ENCODE measurements at places on chromosomes 11 and 22.

DNA sequence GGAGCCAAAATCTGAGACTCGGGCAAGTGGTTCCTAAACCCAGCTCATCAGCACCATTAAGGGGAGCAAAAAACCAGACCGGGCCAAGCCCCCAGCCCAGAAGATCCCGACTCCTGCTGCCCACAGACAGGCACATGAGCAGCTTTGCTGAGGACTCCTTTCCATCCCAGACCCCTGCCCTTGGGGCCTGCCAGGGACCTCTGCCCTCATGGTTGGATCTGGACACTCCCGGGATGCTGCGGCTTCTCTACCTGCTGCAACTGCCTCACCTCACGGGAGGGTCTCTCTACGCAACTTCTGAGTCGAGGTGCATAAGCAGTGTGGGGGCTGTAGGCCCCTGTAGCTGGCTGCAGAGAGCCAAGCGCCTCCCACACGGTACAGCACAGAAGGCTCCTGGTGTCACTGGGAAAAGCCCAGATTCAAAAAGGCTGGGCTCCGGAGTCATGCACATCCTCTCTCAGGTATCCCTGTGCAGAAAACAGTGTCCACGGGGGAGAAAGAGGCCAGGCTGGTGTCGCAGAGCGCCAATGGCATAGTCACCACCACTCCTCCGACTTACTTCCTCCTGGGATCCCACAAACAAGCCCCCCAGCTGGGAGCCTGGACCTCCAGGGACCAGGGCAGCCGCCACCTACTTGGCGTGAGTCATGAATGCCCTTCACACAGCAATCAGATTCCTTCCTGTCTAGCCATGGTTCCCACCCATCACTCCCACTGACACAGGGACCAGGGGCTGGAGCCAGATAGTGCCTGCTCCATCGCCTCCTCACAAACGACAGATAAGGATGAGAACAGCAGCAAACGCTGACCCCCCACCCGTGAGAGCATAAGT is 122.1 kb downstream of the BCR start:
- DNase-seq, result no peak

GRCh38 chr11:33475993-33476392 is 218.8 kb downstream of the HIPK3 start:
- no peak for DNase-seq

- DNase-seq, result no peak
These were observed 16.3 kb downstream of the CPSF7 start for GRCh38 chr11:61413496-61413895.

DNA sequence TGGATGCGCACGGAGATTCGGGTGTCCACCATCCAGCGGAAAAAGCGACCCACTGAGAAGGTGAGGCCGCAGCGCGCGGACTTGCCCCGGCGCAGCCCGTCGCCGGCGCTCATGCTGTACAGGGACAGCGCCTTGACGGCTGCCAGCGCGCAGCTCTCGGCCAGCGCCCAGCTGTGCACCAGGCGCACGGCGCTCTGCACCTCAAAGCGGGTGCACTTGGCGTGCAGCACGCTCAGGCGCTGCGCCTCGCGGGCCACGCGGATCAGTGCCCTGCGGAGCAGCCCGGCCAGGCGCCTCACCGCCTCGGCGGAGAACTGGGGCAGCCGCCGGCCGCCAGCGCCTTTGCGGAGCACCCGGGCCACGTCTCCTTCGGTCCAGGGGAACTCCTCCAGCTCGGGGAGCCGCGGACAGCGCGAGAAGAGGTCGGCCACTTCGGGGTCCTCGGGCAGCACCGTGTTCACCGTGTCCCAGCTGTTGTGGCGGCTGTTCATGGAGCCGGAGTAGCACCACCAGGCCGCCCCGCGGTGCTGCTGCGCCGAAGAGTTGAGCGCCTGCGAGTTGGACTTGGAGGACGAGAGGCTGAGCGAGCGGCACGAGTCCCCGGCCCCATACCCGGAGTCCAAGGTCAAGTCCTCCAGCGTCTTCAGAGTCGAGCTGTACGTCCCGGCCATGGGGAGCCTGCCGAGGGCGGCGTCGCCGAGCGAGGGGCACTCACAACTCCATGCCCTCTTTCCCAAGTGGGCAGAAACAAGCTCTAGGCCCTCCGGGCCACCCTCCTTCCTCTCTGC is 703 bp downstream of the ABTB2 start:
- peak; percentile 56 for DNase-seq

- no peak for DNase-seq
These were observed 33.5 kb upstream of the RTL6 start for GRCh38 chr22:44531487-44531886.

DNA sequence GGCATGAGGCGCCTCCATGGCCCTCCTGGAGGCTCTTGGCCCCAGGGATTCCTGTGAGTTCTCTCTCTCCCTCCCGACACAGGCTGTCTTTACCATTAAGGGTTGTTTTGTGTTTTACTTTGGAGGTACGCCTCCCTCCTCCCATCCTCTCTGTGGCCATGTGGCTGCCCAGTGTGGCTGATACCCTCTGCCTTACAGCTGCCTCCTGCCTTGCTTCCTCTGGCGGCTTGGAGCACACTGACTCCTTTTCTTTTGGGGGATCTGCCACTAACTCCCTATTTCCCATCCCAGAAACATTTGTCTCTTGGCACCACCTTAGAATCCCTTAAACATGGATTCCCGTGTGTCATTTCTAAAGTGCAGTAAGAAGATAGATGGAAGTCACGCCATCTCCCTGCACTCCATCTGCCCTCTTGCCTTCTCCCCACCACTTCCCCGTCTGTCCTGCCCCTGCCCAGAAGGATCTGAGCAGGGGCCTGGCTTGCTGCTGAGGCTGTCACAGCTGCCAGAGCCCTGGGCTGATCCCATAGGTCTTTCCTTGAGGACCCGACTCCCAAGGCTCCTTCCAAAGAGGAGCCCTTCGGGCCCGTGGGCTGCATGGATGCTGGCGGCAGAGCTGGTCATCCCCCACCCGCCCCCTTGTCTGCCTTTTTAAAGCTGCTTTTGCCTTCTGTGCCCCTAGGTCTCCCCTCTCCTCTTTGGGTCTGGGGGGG is 15.1 kb upstream of the ACR start:
- no peak for DNase-seq

GRCh38 chr11:2128511-2129307 is 10.5 kb downstream of the IGF2 start:
- no peak for DNase-seq

DNA sequence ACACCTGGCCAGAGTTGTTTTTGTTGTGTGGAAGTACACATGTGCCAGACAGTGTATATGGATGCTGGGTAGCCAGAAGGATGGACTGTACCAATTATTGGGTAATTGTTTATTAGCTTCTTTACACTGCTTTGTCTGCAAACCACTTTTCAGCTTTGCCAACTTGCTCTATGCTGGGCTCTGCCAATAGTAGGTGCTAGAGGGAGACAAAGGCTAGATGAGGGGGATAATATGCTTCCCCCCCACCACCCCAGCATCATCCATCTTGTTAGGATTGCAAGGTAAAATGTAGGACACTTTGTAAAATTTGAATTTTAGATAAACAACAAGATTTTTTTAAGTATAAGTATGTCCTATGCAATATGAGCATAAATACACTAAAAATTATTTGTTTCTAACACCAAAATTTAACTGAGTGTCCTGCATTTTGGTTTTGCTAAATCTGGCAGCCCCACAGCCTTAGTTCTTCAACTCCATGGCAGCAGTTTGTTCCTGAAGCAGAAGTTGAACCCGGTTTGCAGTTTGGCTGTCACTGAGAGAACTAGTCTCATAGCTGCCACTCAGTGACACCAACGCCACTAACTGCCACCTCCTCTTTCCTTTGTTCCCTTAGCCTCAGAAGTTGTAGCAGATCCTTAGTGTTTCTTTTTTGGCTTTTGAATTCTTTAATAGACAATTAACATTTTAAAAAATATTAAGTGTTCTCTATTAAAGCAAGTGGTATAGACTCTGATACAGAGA is 78.8 kb downstream of the CCDC81 start:
- no peak for DNase-seq

DNA sequence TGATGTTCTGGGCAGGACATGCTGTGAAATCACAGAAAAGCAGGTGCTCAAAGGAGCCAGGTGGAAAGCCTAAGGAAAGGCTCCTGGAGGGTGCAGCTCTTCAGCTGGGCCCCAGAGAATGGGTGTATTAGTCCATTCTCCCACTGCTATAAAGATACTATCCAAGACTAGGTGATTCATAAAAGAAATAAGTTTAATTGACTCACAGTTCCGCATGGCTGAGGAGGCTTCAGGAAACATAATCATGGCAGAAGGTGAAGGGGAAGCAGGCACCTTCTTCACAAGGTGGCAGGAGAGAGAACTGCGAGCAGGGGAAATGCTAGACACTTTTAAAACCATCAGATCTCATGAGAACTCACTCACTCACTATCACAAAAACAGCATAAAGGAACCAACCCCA is 43.1 kb upstream of the DEUP1 start:
- no peak for DNase-seq

- no peak for DNase-seq
These were observed 10.8 kb downstream of the SLC35C1 start for GRCh38 chr11:45815747-45816146.

- DNase-seq, result no peak
These were observed 31.3 kb upstream of the GNB1L start for GRCh38 chr22:19885841-19886592.
